NCI-H1092 (cell line): ENCODE measurements at places on chromosomes 1 and 21.

DNA sequence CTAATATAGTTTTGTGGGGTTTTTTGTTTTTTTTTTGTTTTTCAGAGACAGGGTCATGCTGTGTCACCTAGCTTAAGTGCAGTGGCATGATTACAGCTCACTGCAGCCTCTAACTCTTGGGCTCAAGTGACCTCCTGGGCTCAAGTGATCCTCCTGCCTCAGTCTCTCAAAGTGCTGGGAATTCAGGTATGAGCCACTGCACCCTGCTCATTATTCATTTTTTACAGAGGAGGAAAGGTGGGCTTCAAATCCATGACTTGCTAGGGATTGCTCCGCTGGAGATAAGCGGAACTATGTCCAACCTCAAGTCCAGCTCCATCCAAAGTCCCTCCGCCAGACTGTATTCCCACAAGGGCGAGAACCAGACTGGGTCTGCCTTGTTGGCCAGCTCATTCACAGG is 8.0 kb upstream of the SPOCD1 start:
- no peak for DNase-seq

GRCh38 chr1:87841332-87841731 is 512.7 kb downstream of the LMO4 start:
- DNase-seq: no peak

GRCh38 chr1:70892930-70893329 is 154.7 kb downstream of the PTGER3 start:
- no peak for DNase-seq

DNA sequence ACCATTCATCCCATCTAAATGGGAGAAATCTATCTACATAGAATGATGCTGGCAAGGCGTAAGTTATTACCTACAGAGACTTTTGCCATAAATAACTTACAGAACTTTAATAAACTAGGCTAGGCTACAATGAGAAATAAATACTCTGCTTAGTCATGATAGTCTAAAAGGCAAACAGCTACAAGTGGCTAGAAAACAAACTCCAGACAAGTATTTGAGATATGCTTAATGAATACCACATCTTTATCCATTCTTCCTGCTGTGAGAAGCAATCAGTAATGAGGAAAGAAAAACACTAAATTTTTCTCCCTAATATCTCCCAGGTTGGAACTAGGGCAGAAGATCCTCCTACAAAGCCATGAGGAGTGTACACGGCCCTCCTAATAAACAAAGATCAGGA is 187.0 kb upstream of the OLFM3 start:
- DNase-seq: no peak

GRCh38 chr1:247212627-247213617 is 41.1 kb upstream of the ZNF124 start:
- DNase-seq: no peak

DNA sequence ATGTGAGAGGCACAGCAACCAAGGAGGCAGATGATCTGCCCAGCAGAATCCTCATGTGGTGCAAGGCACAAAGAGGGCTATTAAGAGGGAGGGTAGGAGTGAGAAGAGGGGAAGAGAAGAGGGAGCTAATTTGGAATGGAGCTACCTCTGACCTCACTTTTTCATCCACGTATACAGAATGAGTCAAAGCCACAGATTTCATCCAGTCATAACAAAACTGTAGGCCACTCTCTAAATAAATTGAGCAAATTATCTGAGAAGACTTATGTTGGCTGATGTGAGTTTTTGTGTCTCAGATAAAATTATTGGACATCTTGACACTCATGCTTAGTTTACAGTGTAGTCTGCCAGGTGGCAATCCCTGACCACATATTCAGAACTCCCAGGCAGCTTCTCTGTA is 325.6 kb downstream of the TTLL7 start:
- DNase-seq: no peak

DNA sequence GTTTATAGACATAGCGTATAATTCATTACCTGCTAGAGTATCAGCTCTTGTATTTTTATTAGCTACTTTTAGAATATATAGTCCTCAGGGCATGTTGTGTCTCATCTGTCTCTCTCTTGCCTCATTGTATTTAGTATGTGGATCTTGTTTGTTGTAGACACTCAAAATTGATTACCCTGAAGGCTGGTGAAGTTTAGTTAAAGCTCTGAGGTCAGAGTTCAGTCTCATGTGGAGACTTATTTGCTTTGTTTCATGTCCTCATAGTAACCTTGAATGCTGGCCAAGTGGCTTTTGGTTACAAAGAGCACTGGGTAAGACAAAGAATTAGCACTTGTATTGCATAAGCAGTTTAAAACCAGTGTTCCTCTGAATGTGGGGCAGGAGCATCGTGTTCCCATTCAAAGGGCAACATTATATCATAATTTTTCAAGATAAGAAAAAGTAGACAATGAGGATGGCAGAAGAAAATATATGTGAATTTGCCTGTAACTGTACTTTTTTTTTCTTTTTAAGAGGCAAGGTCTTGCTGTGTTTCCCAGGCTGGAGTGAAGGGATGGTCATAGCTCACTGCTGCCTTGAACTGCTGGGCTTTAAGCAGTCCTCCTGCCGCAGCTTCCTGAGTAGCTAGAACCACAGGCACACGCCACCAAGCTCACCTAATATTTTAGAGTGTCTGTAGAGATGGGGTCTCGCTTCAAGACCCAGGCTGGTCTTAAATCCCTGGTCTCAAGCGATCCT is 17.4 kb downstream of the CNST start:
- DNase-seq: peak; percentile 36

GRCh38 chr1:229101011-229101871 is 169.7 kb upstream of the RAB4A start:
- no peak for DNase-seq

- DNase-seq: no peak
Observed at GRCh38 chr1:210482945-210483617, 154.4 kb downstream of the HHAT start.

- peak; percentile 64 for DNase-seq
Observed at GRCh38 chr1:208100906-208101305, 143.3 kb downstream of the PLXNA2 start.

DNA sequence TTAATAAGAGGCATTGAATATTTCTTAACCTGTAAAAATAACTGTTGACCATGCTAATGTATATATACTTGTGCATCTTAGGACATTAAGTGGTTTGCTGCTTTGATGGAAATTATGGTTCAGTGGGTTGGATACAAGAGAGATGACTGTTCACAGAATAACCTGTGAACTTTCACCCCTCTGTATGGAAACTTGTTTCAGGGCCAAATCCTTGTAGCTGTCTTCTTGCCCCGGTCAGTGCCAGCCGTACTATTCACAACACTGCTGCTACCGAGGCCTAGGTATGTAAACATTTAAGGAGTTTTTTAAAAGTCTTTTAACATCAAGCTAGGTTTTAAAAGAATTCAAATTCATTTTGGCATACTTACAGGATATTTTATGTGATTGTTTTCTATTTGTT is 16.1 kb downstream of the DONSON start:
- no peak for DNase-seq

DNA sequence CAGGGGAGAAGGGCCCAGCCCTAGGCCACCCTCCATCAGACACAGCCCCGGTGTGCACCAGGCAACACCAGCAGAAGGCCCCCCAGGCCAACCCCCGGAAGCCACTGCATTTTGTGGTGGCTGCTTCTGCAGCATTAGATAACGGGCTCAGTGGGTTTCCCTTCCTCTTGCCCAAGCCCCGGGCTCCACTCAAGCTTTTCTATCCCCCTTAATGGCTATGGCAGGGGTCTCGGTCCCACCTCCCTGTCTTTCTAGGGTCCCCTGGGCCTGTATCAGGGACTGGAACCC is 18.9 kb downstream of the C1orf174 start:
- DNase-seq: no peak

- DNase-seq: no peak
Observed at GRCh38 chr1:50333595-50333974, 89.7 kb downstream of the DMRTA2 start.
